ENCODE measurements at places on chromosomes 3 and 15. TPM values are rescaled to one million over a fixed set of nuclear protein-coding genes. Genes with fewer than 3 reads are reported as not detected.

Gene TFRC
- 52.9 TPM for total RNA-seq

Gene SH2D7
- total RNA-seq = not detected

Gene GPR62
- total RNA-seq = not detected

Gene PLA1A
- total RNA-seq = not detected

Gene RTP3
- total RNA-seq = not detected

Gene CRYGS
- 12.1 TPM for total RNA-seq

DNA sequence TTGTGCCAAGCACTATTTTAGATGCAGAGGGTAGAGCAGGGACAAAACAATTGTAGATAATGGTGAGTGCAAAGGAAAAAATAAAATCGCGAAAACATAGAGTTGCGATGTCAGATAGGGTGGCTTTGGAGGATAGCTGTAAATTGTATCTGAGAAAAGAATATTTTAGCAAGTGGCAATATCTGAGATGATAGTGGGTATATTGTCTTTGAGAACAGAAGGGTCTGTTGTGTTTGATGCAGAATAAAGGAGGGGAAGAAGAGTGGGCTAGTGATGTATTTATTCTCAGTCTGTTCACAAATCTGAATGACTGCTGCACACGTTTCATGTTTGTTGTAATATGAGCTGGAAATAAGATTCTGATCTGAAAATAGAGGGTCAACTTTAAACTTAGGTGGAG lies 396.8 kb downstream of the CADM2 start:
- H3K36me3 ChIP-seq = no peaks in the 10 kb centered on the region
- no peaks in the 10 kb centered on the region for H3K27me3 ChIP-seq
- H3K4me1 ChIP-seq = no peaks in the 10 kb centered on the region
- no peak overlapping the region for H3K4me3 ChIP-seq
- H3K27ac ChIP-seq = no peak overlapping the region

- peaks cover 7% of the 10 kb centered on the region for H3K36me3 ChIP-seq
- H3K4me1 ChIP-seq = peaks cover 10% of the 10 kb centered on the region
- peaks cover 70% of the 10 kb centered on the region for H3K27me3 ChIP-seq
- DNase-seq = no peak
Observed at GRCh38 chr15:96336108-96336595, 5.7 kb downstream of the NR2F2 start.

GRCh38 chr3:61141227-61141626 lies 110.0 kb downstream of the FHIT start:
- H3K27ac ChIP-seq = no peak overlapping the region
- H3K27me3 ChIP-seq = no peaks in the 10 kb centered on the region
- peaks cover 4% of the 10 kb centered on the region for H3K36me3 ChIP-seq
- no peak for DNase-seq
- no peak overlapping the region for H3K4me3 ChIP-seq

GRCh38 chr15:67248011-67248505 lies 6.4 kb downstream of the AAGAB start:
- H3K27me3 ChIP-seq = no peaks in the 10 kb centered on the region
- H3K36me3 ChIP-seq = peaks cover 4% of the 10 kb centered on the region
- no peak overlapping the region for H3K4me3 ChIP-seq

GRCh38 chr3:37466660-37467359 lies 292.4 kb upstream of the LRRFIP2 start:
- no peaks in the 10 kb centered on the region for H3K4me1 ChIP-seq
- no peaks in the 10 kb centered on the region for H3K36me3 ChIP-seq
- peaks cover 17% of the 10 kb centered on the region for H3K27me3 ChIP-seq
- H3K27ac ChIP-seq = no peak overlapping the region

GRCh38 chr3:102132370-102132769 lies 283.1 kb downstream of the NFKBIZ start:
- H3K27ac ChIP-seq = no peak overlapping the region
- no peaks in the 10 kb centered on the region for H3K36me3 ChIP-seq
- H3K27me3 ChIP-seq = no peaks in the 10 kb centered on the region
- H3K4me3 ChIP-seq = no peak overlapping the region

DNA sequence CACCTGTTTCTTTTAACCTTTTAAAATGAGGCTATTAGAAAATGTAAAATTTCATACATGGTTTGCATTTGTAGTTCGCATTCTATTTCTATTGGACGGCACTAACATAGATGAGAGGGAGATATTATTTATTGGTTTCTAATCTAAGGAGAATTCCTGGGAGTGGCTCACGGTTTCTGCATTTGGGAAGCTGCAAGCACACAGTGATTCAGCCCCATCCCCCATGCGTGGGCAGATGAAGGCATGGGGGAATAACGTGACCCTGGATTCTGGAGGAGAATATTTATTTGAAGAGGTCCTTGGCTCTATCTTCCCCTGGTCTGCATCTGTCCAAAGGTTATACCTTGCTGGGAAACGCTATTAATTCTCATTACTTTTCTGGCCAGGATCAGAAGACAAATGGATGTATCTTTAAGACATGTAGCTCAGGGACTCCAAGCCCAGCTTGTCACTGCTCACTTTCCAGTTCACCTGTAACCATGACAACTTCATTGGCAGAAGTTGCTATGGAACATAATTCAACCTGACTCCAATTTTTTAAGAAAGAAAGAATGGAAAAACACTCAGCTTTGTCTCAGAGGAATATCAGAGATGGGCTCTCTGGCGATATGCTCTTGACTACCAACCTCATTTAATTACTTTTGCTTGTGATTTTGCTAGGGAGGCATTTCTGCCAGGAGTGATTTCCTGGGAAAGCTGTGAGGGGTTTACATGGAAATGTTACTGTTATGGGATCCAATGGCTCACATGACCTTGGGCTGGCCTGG lies 27.2 kb upstream of the POMGNT2 start:
- no peak for DNase-seq
- no peak overlapping the region for H3K27ac ChIP-seq
- no peak overlapping the region for H3K4me3 ChIP-seq
- H3K4me1 ChIP-seq = no peaks in the 10 kb centered on the region
- H3K27me3 ChIP-seq = peaks cover 2% of the 10 kb centered on the region
- H3K36me3 ChIP-seq = peaks cover 10% of the 10 kb centered on the region

DNA sequence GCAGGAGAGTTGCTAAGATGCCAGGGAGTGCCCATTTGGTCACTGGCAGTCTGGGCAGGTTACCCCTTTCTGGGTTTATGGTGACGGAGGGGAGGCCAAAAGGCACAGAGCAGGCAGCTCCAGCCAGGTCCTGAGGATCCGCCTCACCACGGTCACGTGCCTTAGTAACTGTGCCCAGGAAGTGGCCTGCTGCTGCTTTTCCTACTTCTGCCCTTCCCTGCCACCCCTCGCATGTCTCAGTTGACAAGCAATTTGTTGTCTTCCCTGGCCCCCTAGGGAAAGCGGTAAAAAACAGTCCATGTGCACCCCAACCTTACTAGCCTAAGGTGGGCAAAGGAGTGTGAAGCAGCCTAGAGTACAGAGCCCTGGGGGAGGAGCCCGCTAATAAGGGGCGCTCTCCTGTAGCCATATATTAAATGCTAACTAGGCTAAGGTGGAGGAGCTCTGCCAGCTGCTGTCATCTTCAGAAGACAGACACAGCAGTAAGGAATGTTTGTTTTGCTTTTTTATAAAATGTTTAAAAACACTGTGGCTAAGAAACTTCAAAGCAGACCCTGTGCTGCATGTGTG lies 9.1 kb upstream of the LIPH start:
- H3K36me3 ChIP-seq = no peaks in the 10 kb centered on the region
- H3K4me1 ChIP-seq = peaks cover 9% of the 10 kb centered on the region
- no peak for DNase-seq
- H3K27me3 ChIP-seq = peaks cover 4% of the 10 kb centered on the region

DNA sequence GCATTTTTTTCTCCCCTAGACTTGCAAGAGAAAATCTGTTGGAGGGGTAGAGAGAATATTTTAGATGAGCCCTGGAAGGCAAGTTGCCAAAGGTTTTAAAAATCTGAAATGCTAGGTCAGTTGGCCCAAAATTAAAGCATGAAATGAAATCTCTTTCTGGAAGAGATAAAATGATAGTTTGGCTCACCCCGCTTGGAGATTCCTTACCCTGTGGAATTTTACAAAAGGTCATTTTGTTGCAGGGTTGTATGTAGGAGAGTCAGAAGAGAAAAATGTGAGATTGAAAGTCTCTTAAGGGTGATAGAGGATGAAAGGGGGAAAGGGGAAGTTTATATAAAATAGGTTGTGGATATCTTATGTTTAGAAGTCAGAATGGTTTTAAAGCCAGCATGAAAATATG lies 277.8 kb downstream of the CD47 start:
- H3K36me3 ChIP-seq = no peaks in the 10 kb centered on the region
- no peaks in the 10 kb centered on the region for H3K27me3 ChIP-seq
- no peak overlapping the region for H3K4me3 ChIP-seq
- no peak for DNase-seq
- peak overlapping the region; percentile 71 for H3K27ac ChIP-seq

All from naive thymus-derived CD8-positive, alpha-beta T cell (primary cell).